Melanocyte of skin (primary cell): ENCODE measurements at places on chromosomes 5 and 9. TPM values are rescaled to one million over a fixed set of nuclear protein-coding genes. Genes with fewer than 3 reads are reported as not detected.

The ADGRV1 gene
- total RNA-seq, result under 0.01 and 0.77 TPM in 2 replicates

The ANKRD31 gene
- total RNA-seq, result under 0.01 and 0.36 TPM in 2 replicates

The FOXI1 gene
- total RNA-seq, result not detected in 2 replicates

The PLPP6 gene
- 7.6 and 9.3 TPM in 2 replicates for total RNA-seq

The PLPP1 gene
- 15.3 and 19.6 TPM in 2 replicates for total RNA-seq
